ENCODE measurements at places on chromosomes 6 and 20.

DNA sequence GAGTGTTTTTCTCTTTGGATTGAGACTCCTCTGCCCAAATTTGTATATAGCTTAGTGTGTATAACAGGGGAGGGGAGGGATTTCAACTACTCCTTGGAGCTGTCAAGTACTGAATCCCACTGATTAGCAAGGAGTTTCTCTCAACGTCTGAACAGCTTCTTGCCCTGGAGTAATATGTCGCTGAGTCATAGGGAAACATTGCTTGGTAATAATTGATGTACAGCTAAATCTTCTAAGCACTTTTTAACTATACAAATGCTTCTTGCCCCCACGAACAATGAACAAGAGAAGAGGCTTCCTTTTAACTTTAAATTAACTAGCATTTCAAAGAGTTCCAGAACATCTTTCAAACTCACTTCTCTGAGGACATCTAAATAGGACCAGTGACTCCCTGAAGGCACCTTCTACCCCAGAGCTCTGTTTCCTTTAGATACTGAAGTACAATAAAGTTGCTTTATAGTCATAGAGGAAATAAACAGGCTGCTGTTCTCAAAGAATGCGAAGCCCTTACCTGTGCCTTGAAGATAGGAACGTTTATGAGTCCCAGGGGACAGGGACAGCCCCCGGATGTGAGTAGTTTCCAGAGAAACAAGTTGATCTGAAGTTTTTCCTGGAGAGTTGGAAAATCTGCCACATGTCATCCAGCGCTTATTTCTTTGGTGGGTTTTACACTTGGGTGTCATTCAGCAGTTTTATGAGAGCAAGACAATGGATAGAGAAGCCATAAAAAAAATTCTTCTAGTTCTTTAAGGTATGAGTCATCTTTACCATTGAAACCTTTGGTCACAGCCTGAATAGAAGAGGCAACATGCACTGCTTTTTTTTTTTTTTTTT is 462.5 kb upstream of the BTBD3 start:
- no peak for DNase-seq

- no peak for DNase-seq
Observed at GRCh38 chr6:9875605-9876353, 539.1 kb downstream of the TFAP2A start.

DNA sequence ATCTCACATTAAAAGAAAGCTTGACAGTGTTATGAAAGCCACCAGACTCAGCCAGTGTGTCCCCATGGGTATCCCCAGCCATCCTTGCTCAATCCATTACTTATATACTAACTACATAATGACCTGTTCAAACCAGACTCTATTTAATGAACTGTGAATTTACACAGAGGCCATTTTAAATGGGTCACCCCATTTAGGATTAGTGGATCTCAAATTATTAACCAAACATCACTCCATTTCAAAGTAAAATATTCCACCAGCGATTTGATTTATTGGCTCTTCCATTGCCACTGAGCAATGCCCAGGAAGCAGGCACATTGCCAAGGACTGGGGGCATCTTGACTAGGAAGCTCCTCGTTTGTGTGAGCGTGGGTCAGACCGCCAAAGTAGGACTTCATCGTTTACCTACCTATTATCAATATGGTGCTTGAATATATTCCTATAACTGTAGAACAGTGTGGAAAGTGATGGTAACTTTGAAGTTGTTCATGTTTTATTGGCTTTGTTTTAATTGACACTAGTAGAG is 15.5 kb upstream of the NPEPL1 start:
- DNase-seq = no peak

GRCh38 chr20:63047267-63047666 is 40.5 kb upstream of the BHLHE23 start:
- DNase-seq = no peak

DNA sequence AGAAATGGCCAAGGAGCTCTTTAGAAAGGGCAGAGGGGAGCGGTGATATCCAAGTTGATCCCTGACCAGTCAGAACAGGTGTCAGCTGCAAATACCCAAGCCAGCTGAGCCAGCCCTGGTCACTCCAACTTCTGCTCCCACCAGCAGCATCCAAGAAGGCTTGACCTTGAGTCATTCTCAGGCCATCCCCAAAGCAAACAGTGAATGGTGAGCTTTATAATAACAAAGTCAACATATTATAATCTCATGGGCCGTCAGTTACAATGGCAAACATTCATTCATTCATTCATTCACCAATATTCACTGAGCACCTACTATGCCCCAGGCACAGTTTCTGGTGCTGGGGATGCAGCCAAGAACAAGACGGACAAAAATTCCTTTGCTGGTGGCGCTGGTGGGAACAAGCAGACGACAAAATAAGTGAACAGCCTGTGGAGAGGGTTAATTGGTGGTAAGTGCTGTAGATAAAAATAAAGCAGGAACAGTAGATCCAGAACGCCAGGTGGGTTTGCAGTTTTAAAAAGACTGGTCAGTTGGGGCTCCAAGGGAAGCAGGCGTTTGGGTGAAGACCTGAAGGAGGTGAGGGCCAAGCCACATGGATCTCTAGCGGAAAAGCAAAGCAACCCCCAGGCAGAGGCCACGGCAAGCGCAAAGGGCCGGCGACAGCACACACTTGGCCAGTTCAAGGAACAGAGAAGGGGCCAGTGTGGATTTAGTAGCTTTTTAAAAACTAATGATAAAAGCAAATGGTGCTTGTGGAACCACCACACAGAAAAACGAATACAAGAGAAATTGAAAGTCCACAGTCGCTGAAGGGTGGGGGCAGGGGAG is 131.8 kb upstream of the PTPN1 start:
- no peak for DNase-seq
